ENCODE measurements at places on chromosomes 7 and 10. TPM values are rescaled to one million over a fixed set of nuclear protein-coding genes. Genes with fewer than 3 reads are reported as not detected.

The SLC29A4 gene
- 1.2 TPM for total RNA-seq

The DDIT4 gene
- total RNA-seq: 42.5 TPM

The RASA4B gene
- total RNA-seq: 4.6 TPM

The PAX4 gene
- not detected for total RNA-seq

The CALML3 gene
- not detected for total RNA-seq

The MEOX2 gene
- 34.8 TPM for total RNA-seq

The COL13A1 gene
- total RNA-seq: 77.5 TPM

The FEZF1 gene
- total RNA-seq: not detected

The LRRC18 gene
- not detected for total RNA-seq

The GIMAP7 gene
- 20.4 TPM for total RNA-seq

The ADAM12 gene
- total RNA-seq: 0.20 TPM

The ZNF107 gene
- total RNA-seq: 2.1 TPM

The CDH23 gene
- not detected for total RNA-seq

The ZSCAN21 gene
- 8.3 TPM for total RNA-seq

The TAS2R16 gene
- total RNA-seq: not detected

The ZFAND4 gene
- 3.8 TPM for total RNA-seq

The HEPACAM2 gene
- total RNA-seq: not detected

The KLLN gene
- 0.10 TPM for total RNA-seq

The CTAGE6 gene
- not detected for total RNA-seq

The BLNK gene
- not detected for total RNA-seq

The ZNF853 gene
- 0.07 TPM for total RNA-seq

The RBP4 gene
- not detected for total RNA-seq

The OR2A25 gene
- total RNA-seq: not detected

The RARRES2 gene
- total RNA-seq: not detected

The AKR1C1 gene
- 0.30 TPM for total RNA-seq

The AMPH gene
- total RNA-seq: 0.07 TPM

The CNPY1 gene
- total RNA-seq: not detected

The PTF1A gene
- total RNA-seq: not detected

The RADIL gene
- total RNA-seq: 0.47 TPM

The VCL gene
- total RNA-seq: 168 TPM

The NSUN5 gene
- 14.1 TPM for total RNA-seq

The LIPM gene
- not detected for total RNA-seq

The CRPPA gene
- total RNA-seq: 1.4 TPM

The SEMA3E gene
- total RNA-seq: 0.27 TPM

The AKR1C4 gene
- total RNA-seq: not detected

The NPFFR1 gene
- not detected for total RNA-seq

The PRPS1L1 gene
- total RNA-seq: not detected

The PDE6C gene
- not detected for total RNA-seq

The FAM25G gene
- not detected for total RNA-seq

The PCDH15 gene
- not detected for total RNA-seq

Measured in mammary microvascular endothelial cell (primary cell).